ENCODE measurements at places on chromosomes 11 and 22.
A peak's percentile ranks its signal among the peaks of the same experiment; 100 is the strongest.

DNA sequence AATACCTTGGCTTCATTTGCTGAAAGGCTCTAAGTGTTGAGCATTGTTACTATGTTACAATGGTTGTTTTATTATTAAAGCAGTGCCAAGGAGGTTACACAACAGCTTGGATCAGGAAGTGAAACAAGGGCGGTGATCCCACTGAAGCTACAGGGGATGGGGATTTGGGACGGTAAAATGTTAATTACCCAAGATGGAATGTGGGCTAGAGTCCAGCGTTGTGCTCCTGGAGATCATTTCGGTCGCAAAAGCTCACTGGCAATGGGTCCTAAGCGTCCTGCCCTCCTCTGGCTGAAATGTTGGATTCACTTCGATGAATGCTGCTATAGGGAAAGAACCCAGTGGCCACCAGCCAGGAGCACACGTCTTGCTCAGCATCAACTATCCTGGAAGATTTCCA is 48.3 kb downstream of the FAM83F start:
- no peak for DNase-seq

DNA sequence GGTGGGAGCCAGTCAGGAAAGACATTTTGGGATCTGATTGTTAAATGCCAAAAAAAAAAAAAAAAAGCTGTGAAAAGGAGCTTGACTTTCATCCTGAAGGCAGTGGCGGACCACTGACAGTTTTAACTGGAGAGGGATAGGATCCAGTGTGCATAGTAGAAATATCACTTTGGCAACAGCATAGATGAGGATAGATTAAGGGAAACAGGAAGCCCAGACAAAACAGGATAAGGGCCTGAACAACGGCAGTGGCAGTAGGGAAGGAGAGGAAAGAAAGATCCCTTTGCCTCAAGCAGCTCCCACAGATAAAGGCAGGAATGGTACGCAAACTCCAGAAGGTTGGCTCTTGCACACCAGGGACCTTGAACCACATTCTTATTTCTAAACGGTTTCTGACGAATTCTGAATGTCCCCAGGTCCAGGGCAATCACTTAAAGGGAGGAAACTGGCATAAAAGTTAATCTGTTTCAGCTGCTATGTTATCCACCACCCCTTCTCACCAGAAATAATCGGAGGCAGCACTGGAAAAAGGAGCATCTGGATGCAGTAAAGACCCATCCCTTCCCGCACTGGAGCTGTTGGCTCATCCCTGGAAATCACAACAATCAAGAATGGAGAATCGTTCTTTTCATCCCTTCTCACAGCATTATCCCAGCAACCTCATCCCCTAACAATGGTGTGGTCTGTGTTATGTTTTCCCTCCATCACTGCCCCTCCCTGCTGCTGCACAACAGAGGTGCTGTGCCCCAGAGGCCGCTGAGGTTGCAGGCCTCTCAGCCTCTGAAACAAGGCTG is 99.1 kb downstream of the GAB2 start:
- DNase-seq = no peak

- no peak for DNase-seq
These were observed 57.4 kb upstream of the BMAL1 start for GRCh38 chr11:13220148-13220547.

- DNase-seq = no peak
These were observed 48.3 kb downstream of the ARHGEF12 start for GRCh38 chr11:120384476-120384875.

- peak; percentile 74 for DNase-seq
These were observed 98.3 kb upstream of the CHRM4 start for GRCh38 chr11:46489656-46490560.

DNA sequence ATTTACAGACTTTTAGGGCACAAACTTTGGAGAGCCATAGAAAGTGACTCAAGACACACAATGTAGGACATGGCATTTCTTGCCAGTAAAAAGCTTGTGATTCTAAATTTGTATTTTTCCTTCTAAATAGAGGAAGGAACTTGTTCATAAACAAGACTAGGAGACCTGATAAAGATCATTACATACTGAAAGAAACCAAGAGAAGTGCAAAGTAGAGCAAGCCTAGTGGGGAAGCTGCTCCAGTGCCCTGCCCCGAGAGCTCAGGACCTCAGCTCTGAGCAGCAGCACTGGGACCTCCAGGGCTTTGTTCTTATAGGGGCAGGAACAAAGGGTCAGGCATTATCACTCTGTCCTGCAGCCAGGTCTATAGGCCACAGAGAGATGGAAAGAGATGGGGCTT is 7.2 kb downstream of the IRAG1 start:
- no peak for DNase-seq

DNA sequence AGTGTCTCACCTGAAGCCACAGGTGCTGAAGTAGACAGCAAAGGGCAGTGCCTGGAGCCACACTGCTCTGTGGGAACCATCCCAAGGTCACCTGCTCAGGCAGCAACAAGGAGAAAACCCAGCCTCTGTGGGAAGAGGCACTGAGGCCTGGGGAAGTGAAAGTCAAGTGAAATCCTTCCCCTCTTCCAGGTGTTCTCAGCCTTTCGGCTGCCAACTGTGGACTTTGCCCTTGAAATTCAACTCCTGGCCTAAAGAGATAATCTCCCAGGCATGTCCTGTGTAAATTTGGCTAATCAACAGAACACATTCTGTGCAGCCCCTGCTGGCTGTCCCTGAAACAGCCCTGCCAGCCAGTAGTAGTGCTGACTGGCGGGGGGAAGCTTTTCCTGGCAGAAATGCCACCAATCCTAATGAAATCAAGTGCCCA is 112.1 kb downstream of the RPL27A start:
- DNase-seq = no peak

DNA sequence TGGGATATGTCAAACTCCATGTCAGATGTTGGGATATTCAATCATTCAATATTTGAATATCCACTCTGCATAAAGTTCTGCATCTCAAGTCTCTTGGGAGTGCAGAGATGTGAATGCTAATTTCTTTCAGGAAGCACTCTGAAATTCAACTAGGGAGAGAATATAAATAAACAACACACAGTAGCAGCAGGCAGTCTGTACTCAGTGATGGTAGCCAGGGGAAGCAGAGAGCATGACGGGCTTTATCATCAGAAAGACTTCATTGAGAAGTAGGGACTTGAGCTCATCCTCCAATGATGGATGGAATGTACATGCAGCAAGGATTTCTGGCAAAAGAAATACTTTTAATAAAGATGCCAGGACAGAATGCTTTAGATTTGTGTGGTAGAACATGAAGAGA is 9.8 kb upstream of the TEAD1 start:
- DNase-seq = no peak

DNA sequence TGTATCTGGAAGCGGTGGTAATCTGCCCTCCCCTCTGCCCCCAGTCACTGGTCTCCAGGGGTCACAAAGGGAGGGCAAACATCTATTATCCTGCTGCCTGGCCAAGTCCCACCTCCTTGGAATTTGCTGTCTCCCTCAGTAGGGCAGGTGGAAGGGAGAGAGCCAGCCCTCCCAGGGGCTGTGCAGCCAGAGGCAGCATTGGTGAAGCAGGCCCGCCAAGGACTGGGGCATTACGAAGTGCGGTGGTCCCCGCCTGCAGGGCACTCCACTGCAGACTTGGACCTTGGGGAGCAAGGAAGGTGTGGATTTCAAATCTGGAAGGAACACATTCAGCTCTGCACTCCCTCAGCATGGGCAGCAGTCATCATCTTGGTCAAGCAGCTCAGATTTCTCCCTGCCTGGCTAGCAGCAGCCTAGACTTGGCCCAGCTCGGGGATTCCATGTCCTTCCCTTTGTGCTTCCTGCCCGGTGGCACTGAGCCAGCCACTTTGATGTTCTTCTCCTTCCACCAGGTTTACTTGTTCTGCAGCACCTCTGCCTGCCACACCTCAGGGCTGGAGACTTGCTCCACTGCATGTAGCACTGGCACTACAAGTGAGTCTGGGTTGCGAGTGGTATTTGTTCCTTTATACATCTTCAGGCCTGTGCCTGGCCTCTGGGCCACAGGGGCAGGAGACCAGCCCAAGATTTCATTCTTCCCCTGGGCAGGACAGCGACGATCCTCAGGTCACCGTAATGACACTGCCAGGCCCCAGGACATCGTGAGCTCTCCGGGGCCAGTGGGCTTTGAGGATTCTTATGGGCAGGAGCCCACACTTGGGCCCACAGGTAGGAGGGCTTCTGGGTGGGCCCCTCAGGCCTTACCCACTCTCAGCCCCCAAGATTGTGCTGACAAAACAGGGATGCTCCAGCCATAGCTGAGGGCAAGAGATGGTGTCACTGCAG is 7.4 kb downstream of the ZP1 start:
- no peak for DNase-seq

GRCh38 chr11:129881570-129882170 is 13.7 kb downstream of the NFRKB start:
- DNase-seq = peak; percentile 28

Data from GM12865 (cell line).